Activated T-helper 1 cell treated with anti-CD3 and anti-CD28 coated beads, Interleukin-12 subunit alpha, Interleukin-12 subunit beta, Interleukin-2, Interleukin-4 antibody, amounts not matched to agents 30 ng/mL and 10 ng/mL and 1 ng/mL, durations not matched to agents 14 hours and 24 hours and 36 hours (primary cell): ENCODE measurements at places on chromosomes 2 and 18. TPM values are rescaled to one million over a fixed set of nuclear protein-coding genes. Genes with fewer than 3 reads are reported as not detected.

EFHD1 gene
- 0.13 and 0.54 TPM in 2 replicates for total RNA-seq

KCNJ13 gene
- total RNA-seq = not detected in 2 replicates

GRCh38 chr2:45672138-45672537 is 20.7 kb downstream of the PRKCE start:
- no peak for DNase-seq
- no peak overlapping the region for H3K4me3 ChIP-seq
- H3K36me3 ChIP-seq = no peaks in the 10 kb centered on the region
- H3K27me3 ChIP-seq = no peaks in the 10 kb centered on the region
- no peak overlapping the region for H3K27ac ChIP-seq
- H3K4me1 ChIP-seq = peaks cover 8% of the 10 kb centered on the region

GRCh38 chr2:229591611-229592010 is 122.7 kb downstream of the DNER start:
- peaks cover 3% of the 10 kb centered on the region for H3K4me1 ChIP-seq
- peaks cover 3% of the 10 kb centered on the region for H3K27me3 ChIP-seq
- no peak for DNase-seq
- H3K36me3 ChIP-seq = no peaks in the 10 kb centered on the region
- H3K4me3 ChIP-seq = no peak overlapping the region
